DMS153 (cell line): ENCODE measurements at places on chromosomes 1 and 21.

- DNase-seq, result no peak
These were observed 3.8 kb downstream of the PBXIP1 start for GRCh38 chr1:154951901-154952657.

GRCh38 chr1:228360533-228361313 is 45.9 kb downstream of the TRIM11 start:
- DNase-seq, result no peak

DNA sequence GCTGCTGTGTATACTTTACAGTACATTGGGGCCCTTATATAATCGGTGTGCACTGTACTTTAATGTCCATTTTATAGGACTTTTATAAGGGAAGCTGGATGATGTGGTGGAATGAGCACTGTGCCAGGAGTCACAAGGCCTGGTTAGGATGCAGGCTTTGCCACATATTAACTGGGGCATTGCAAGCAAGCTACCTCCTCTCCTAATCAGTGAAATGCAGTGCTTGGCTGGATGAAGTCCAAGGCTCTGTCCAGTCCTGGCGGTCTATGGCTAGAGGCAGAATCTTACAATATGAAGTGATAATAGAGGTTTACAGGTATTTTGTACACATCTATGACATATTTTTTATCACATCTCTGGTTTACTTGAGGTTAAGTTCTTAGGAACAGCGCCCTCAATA is 1.7 kb upstream of the PKP1 start:
- DNase-seq, result no peak

DNA sequence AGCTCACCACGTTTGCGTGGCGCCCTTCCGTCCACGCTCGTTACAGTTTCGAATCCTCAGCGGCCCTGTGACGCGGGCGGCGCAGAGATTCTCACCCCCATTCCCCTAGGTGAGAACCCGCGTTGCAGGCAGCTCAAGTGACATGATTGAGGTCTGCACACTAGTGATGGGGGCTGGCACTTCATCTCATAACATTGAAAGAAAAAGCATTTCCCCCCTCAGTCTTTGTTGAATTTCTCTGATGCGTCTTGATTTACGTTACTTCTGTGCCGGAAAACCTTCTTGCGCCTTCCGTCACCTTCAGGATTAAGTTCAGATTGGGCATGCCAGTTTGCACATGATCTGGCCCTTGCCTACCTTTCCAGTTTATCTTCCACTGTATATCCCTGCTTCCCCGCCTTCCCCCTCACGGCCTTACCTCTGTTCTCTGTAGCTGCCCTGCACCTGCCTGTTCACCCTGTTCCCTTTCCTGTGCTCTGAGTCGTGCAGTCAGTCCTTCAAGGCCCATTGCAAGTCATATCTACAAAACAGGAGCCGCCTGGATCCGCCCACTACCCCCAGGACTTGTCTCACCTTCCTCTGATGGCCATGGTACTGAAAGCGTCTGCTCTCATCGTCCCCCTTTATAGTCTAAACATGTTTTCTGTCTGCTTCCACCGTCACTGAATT is 1.1 kb downstream of the CTPS1 start:
- no peak for DNase-seq

DNA sequence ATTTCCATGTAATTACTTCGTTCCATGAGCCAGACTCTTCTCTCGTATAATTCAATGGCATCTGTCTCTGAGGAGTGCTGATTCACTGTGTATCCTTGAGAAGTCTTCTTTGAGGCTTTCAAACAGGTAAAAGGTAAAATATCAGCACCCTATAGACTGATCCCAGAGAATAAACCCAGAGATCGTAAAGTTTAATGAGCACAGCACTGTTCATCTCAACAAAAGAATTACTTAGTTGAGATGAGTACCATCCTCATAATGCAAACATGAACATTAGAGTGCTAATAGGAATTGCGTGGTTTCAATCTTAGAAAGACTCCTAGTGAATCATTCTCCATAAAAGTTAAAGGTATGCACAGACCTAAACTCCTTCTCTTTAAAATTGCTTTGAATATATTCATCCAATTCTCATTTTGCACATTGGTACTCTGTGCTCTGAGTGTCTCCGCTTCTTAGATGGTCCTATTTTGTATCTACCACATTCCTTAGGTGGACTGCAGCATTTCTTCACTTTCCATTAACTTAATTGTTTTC is 97.2 kb downstream of the TBX15 start:
- no peak for DNase-seq

- no peak for DNase-seq
These were observed 57.4 kb upstream of the SIPA1L2 start for GRCh38 chr1:232687304-232687703.

GRCh38 chr1:30363031-30363430 is 360.4 kb downstream of the MATN1 start:
- no peak for DNase-seq

DNA sequence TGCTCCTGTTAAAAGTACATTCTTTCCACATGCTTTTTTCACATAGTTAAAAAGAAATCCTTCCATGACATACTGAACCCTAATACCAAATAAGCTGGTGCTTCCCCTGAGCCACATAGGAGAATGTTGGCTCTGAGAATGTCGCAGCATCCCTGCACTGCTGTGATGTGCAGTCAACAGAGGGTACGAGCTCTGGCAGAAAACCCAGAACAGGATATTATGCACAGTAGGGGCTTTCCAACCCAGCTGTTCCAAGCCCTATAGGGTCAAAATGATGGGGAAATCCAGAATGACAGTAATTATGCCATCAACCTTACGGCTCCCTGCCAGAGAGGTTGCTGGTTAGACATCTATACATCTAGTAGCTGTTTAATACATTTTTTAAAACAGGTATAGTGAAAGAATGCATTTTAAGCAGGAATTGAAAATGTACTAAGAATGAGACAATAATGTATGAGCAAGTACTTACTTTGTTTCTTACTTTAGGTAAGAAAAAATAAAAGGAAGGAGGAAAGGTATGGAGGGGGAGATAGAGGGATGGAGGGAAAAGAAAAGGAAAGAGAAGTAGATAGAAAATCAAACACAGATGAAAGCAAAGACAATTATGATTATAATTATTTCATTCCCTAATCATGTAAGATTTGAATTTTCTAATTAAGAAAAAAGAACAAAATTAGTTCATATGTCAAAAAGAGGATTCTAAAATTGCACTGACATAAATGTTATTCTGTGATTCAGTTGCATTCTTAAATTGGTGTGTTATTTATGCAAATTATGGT is 126.0 kb downstream of the NR5A2 start:
- DNase-seq, result no peak

- DNase-seq, result no peak
These were observed 2.6 kb downstream of the RCC1 start for GRCh38 chr1:28508435-28508754.

GRCh38 chr1:3012456-3013291 is 8.6 kb upstream of the ACTRT2 start:
- no peak for DNase-seq

GRCh38 chr1:165634154-165634921 is 3.3 kb downstream of the MGST3 start:
- DNase-seq, result no peak

DNA sequence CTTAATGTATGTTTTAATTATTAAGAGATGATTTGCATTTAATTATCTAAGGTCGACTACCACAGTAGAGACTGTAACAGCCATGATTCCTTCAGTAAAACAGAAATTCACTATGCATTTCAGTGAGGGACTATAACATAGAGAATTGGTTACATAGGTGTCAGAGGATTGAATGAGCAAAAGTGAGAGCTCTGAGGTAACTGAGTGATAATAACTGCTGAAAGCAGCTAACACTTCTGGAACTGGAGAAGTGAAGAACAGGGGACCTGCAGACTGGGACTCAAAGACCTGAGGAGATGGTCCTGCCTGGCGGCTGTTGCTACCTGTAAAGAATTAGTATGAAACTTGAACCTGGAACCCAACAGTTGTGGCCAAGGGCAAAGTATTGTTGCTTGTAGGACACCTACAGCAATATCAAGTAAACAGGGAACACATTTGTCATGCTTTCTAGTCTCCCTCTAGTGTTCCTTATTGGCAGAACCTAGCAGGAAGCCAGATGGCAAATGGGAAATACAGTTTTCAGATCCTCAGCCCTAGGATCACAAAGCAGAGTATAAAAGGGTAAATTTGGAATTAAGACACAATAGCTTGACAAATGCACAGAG is 110.6 kb downstream of the HS2ST1 start:
- peak; percentile 50 for DNase-seq
